ENCODE measurements at places on chromosomes 3 and 15.

- peak; percentile 48 for DNase-seq
Measured at GRCh38 chr15:79943820-79944219, 27.2 kb downstream of the BCL2A1 start.

DNA sequence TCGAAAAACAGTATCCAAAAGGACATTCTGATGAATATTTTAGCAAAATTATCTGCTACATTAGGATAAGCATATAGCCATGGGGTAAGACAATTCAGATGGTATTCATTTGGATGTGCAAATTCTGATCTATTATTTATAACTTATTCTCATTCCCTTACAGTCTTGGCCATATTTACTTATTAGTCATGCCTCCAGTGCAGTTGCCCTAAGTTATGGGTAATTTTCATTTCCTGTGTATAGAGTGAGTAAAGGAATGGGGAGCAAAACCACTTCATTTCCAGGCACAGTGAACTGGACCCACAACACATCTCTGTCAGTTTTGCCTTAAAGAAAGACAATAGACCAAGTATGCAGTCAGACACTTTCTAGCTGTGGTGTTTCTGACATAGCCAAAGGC lies 134.3 kb downstream of the POLQ start:
- no peak for DNase-seq

GRCh38 chr3:186489507-186489906 lies 54.7 kb downstream of the CRYGS start:
- DNase-seq = no peak

- DNase-seq = no peak
Measured at GRCh38 chr3:147390589-147391569, 15.5 kb downstream of the ZIC4 start.

DNA sequence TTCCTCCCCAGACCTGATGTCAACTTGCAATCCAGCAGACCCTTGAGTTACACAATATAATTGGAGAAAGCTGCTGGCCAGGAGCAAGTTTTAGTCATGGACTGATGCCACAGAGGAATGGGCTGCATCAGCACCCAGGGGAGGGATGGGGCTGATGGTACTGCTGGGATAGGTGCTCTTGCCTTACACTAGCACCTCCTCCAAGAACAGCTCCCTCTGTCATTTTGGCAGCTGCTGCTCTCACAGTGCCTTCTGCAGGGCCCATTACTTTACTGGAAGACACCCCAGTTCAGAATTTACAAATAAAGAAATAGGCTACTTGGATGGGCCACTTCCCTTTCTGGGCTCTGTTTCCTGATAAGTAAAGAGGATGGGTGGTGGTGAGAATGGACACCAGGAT lies 85.3 kb upstream of the RORA start:
- no peak for DNase-seq

GRCh38 chr15:91908391-91908790 lies 54.9 kb downstream of the SLCO3A1 start:
- DNase-seq = no peak

DNA sequence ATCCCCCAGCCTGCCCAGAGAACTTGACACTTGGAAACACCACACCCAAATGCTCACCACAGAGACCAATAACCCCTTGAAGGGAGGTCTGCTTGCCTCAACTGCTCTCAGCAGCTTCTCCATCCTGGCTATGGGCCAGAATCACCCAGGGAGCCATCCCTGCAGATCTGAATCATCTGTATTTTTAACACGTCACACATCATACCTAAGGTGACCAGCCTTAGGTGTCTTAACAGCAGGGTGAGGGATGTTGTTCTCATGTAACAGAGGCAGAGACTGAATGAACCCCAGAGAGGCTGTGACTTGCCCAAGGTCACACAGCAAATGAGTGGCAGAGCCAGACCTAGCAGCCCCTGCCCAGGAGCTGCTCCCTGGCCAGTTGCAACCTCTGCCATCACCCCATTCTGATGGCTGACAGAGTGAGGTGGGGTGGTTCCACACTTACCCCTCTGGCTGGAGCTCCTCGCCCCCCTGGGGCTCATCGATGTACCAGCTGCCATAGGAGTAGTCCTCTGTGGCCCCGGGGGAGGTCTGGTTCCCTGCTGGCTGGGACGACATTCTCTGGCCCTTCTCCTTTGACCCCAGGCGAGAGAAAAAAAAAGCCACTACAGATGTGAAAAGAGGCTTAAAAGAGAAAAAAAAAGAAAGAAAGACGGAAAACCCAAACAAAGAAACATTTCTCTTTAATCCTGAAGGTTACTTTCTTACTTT lies 722 bp downstream of the STRA6 start:
- no peak for DNase-seq

GRCh38 chr3:100009276-100010086 lies 104.8 kb downstream of the FILIP1L start:
- no peak for DNase-seq

- DNase-seq = no peak
Measured at GRCh38 chr15:98778263-98778959, 130.1 kb downstream of the IGF1R start.

DNA sequence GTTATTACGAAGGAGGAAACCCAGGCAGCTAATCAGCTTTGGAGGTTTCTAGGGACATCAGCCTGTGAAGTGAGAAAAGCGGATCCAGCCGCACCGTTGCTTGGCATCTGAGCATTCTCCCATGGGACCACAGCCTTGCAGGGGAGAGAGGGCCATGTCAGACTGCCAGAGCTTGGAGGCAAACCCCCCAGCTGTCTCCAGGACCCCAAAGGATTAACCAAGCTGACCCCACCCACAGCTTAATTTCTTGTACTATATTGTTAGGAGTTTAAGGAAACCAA lies 5.1 kb downstream of the IGDCC3 start:
- no peak for DNase-seq

- no peak for DNase-seq
Measured at GRCh38 chr3:104263477-104263876, 1103.2 kb upstream of the ALCAM start.

DNA sequence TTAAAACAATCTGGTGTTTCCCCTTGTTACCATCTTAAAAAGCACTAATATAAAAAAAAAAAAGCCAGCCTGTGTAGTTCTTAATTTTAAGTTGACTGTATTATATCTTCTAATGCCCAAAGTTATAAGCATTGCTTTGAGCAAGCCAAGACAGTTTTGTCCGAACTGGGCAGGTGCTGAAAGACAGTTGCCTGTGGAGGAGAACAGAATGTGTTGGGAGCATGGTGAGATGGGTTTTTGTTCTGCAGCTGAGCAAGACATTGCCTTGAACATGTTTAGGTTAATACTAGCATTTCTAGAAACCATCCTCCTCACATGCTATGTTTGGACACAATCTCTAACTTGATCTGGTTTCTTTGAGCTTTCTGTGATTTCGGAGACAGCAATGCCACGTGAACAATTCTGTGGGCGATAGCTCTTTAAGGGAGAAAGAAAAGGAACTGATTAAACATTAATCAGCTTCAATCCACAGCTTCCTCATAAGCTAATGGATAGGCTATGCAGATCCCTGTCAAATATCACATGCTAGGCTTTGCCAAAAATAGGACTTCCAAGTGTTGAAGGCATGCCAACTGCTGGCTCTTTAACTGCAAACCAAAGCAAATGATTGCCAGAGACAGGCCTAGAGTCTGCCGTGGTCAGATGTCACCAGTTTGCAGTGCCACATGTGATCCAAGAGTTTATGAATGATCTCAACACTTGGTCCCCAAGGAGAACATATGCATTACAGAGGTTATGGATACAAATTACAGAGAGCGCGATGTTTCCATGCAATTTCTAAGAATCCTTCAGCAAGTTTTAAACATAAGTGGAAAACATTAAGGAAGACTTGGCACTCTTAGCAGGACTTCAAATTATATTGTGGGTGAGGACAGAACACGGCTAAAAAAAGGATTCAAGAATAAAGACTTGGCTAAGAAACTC lies 428.1 kb downstream of the ROBO2 start:
- DNase-seq = peak; percentile 23

DNA sequence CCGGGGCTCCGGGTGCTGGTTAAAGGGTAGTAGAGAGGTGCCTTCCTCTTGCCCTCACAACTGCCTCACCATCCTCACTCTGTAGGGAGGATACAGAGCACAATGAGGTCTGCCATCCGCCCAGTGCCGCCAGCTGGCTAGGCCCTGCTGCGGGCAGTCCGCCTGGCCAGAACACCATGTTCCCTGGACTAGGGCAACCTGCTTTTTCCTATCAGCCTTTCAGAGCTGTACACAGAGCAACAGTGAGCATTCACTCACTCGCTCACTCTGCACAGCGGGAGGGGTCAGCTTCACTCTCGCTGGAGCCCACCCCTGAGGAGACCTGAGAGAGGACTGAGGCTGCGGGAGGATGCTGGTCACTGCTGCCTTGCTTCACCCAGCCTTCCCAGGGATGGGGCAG lies 218.7 kb upstream of the CHRNA7 start:
- DNase-seq = no peak

- DNase-seq = no peak
Measured at GRCh38 chr3:143601723-143602484, 246.4 kb downstream of the SLC9A9 start.

DNA sequence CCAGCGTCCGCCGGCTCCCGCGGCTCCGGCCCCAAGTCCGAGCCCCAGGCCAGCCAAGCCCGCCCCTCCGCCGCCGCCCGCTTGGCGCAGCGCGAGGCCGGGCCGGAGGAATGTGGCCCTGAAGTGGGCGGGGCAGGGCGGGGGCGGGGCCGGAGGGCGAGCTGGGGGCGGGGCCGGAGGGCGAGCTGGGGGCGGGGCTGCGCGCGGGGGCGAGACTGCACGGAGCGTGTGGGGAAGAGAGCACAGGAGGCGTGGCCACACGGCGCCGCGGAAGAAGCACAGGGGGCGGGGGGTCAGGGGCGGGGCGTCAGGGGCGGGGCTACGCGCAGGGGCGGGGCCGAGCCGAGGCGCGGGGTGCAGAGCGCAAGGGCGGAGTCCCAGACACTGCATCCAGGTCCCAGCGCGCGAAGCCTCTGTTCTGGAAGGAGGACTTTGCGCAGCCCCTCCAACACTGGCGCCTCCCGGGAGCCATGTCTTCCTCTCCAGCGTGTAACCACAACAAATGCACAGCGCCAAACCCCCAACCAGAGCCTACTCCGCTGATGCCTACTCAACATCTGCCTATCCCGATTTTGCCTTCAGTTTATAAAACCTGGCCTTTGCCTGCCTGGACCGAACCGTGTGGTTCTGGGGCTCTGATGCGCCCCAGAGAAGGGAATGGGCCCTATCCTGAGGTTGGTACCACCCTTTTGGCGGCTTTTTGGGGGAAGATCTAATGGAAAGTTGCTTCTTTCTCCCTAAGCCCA lies 105.5 kb downstream of the IQSEC1 start:
- DNase-seq = peak; percentile 67

DNA sequence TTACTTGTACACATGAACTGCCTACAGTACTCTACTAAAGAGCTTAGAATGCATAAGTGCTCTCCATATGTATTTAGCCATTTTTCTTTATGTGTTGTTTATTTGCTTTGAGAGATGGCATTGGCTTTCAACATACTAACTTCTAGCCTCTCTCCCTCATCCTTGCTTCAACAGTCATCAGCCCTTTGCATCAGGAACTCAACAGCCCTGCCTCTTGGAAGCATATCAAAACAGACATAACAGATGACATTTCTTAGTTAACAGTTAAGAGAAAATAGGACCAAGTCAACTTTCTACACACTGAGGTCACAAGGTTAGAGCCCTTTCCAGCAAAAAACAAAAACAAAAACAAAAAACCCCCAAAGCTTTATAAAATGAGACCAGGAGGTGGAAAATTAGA lies 145.6 kb downstream of the TCF12 start:
- no peak for DNase-seq

- no peak for DNase-seq
Measured at GRCh38 chr3:5231487-5231886, 44.0 kb downstream of the EDEM1 start.

DNA sequence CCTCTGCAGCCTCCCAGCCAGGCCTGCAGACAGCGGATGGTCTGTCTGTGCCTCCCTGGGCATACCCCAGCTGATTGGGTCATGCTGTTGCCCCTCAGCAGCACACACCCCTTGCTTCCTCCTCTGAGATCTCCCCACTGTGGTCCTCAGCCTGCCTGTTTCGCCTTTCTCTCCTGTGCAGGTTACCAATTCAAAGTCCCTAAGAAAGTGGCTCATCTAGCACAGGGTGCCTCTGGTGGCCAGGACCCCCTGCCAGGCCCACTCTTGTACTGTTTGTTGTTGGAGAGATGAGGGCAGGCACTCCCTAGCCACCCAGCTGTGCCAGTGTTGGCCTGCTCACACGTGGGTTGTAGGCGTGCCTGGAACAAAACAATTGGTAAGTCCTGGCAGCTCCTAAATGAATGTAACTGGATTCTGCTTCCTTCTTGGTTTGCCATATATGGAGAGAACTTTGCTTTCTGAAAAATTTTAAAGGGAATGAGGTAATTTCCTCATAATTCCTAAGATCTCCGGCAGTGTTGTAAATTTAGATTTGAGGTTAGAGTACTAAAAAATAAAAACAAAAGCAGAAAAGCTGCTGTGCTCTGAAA lies 213.2 kb upstream of the IL12A start:
- peak; percentile 65 for DNase-seq

DNA sequence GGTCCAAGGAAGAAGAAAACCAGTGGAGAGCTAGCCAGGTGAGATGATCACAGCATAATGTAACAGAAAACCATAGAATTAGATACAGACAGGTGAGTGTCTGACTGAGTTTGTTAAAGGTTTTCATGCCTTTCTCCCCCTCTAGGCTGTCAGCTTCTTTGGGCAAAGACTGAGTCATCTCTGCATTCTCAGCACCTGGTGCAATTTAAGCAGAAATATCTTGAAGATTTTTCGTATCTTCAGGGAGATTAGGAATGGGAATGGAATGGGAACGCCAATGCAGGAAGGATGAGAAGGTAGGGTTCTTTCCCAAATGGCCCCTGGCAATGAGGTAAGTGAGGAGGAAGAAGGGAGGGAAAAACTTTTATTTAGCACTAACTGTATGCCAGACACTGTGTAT lies 122.0 kb upstream of the SLC7A14 start:
- DNase-seq = no peak

DNA sequence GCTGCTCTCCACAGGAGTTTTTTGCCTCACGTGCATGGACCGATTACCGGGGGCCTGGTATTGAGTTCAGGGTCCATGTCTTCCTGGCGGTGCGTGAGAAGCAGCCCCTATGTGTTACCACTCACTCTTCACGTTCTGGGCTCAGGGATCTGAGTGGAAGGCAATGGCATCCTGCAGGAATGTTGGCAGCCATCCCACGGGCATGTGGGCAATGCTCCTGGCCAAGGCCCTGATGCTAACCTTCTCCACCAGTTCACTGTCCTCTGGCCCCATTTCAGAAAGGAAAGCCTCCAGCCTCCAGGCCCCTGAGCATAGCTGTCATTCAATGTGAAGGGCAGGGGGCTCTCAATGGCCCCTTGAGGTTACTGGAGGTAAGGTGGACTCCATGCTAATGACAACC lies 43.0 kb upstream of the KY start:
- DNase-seq = no peak

GRCh38 chr3:70501561-70501960 lies 189.1 kb upstream of the MDFIC2 start:
- DNase-seq = no peak

DNA sequence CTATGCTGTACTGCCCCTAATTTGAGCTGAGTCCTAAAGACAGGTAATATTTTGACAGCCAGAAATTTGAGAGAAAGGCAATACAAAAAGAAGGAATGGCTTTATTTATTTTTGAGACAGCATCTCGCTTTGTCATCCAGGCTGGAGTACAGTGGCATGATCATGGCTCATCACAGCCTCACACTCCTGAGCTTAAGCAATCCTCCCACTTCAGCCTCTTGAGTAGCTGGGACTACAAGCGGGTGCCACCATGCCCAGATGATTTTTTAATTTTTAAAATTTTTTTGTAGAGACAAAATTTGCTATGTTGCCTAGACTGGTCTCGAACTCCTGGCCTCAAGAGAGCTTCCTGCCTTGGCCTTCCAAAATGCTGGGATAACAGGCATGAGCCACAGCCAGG lies 77.4 kb upstream of the SLC4A7 start:
- DNase-seq = no peak

All from fibroblast of skin of left biceps (primary cell).